Substantia nigra (tissue), 51 donors: ENCODE measurements at places on chromosomes 7 and 10.

- DNase-seq, result no peak
Measured at GRCh38 chr10:2326411-2326810, 589.1 kb upstream of the ADARB2 start.

- DNase-seq, result no peak
Measured at GRCh38 chr7:94160719-94161435, 156.7 kb upstream of the BET1 start.

DNA sequence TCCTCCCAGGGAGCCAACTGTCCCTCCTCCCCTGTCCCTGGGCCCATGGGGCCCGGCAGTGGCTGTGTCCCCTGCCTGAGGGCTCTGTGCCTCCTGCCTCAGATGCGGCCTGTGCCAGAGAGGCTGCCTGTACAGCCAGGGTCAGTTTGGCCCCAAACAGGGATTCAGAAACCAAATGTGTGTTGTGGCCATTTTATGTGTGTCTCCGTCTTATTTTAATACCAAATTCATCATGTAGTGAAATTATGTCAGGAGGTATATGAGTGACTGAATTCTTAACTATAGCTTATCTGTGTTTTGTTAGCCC, 114.8 kb downstream of the NT5C2 start:
- no peak for DNase-seq

DNA sequence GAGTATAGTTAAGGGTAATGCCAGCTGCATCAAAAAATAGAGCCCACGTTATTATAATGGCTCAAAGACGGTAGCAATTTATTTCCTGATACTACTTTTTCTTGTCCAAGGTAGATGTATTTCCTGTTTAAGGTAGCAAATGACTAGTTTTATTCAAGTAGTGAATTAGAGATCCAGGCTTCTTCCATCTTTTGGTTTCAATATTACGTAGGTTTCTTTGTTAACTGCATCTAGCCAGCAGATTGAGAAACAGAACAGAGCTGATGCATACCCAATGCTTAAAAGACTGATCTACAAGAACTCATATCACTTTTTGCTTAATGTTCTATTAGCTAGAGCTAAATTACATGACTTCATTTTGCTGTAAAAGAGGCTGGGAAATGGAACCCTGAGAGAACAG, 992.1 kb downstream of the NRG3 start:
- DNase-seq, result no peak

DNA sequence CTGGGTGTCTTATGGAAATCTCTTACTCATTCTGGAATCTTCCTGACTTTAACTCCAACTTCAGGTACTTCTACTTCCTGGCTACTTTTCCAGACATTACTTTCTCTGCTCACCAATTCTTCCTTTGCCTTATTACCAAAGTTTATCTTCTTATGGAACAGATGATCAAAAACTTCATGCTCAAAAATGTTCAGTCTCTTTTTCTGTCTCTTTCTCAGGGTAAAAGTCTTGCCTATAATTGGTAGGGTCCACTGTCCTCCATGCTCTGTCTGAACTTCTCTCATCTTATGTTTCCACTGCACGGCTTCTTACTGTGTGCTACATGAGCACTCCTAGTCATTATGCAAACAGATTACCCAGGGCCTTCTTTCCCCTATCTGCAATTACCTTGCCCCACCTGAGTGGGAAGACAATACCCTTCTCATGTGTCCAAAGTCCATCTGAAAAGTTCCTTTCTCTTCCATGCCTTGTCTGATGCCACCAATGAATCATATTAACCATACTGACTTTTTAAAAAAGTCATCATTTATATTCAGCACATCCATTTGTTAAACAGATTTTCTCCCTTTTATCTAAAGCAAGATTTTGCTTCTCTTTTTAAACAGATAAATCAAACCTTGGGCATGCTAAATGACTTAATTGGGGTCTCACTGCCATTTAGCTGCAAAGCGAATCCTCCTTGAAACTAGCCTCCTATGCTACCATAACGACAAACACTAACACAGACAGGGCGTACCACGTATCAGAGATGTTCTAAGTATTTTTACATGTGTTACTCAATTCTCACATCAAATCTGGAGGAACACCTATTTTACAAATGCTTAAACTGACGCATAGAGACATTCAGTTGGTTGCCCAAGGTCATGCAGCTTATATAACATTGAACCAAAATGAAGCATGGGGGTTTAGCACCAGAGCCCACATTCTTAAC, 48.8 kb downstream of the SEMA3C start:
- no peak for DNase-seq

DNA sequence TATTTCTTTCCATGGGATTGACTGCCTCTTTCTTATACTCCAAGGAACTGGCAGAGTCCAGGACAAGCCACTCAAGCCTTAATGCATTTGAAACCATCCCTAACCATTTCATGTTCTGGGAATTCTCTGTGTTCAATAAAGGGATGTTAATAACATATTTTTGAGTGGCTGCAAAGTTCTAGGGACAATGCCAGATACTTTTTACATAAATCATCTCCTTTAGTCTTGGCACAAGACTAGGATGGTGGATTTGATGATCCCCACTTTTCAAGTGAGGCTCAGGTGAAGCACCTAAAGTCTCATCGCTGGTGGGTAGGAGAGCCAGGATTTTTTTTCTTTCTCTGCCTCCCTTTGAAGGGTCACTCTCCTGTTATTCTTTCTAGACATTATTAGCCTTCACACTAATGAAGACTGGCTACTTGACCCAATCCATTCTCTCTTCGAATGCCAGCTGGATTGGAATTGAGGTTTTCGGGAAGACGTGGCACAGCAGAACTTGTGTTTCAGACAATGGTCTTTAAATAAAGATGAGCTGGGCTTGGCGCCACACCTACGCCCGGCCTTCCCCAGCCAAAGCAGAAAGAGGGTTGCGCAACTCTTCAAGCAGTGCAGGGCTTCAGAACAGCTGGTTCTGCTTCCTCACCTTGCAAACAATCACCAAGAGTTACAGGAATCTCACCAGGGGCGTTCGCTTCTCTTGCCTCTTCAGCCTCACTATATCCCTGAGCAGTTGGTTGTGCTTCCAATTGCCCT, 73.8 kb upstream of the BMPER start:
- DNase-seq, result no peak

- DNase-seq, result no peak
Measured at GRCh38 chr7:30422922-30423321, 55.7 kb downstream of the NOD1 start.

DNA sequence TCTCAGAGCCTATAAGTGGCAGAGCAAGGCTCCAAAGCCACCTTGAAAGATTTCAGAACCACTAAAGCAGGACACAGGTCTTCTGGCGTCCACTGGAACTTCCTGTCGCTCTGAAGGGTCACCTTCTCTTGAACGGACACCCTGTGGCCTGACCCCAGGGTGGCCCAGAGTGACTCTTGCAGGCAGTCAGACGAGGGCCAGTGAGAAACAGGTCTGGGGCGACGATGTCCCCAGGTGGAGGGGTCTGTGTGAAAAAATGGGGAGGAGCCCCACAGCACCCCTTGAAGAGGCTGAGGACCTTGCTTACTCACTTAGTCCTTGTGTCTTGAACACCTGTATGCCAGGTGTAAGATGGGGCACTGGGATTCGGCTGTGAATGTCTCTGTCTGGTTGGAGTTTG, 946 bp upstream of the RASGEF1A start:
- DNase-seq, result no peak

GRCh38 chr10:34029455-34029854, 695.0 kb upstream of the NRP1 start:
- no peak for DNase-seq

DNA sequence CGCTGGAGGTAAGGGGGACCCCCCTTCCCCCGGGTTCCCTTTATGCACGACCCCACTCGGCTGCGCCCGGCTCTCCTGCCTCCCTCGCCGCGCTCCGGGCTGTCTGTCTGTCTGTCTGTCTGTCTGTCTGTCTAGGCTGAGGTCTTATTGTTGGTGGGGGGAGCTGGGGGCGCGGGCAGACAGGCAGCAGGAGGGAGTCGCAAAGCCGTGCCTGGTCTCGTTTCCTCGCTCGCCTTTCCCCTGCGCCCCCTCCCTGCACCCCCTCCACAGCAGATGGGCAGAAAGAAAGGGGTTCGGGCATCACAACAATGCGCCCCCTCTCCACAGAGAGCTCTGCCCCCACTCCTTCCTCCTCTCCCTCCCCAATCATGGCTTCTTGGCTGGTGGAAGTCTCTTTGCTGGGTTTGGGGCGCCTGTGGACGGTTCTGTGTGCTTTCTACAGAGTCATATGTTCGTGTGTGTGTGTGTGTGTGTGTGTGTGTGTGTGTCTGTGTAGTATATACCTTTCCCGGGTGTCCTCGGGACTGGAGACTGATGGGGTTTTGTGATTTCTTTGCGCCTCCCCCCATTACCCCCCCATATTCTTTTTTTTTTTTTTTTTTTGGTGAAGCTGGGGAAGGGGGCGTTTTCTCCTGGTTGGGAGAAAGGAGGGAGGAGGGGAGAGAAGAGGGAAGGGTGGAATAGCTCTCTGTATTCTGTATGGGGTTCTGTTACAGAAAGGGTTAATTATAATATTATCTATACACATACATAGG, 1.9 kb downstream of the AUTS2 start:
- no peak for DNase-seq

DNA sequence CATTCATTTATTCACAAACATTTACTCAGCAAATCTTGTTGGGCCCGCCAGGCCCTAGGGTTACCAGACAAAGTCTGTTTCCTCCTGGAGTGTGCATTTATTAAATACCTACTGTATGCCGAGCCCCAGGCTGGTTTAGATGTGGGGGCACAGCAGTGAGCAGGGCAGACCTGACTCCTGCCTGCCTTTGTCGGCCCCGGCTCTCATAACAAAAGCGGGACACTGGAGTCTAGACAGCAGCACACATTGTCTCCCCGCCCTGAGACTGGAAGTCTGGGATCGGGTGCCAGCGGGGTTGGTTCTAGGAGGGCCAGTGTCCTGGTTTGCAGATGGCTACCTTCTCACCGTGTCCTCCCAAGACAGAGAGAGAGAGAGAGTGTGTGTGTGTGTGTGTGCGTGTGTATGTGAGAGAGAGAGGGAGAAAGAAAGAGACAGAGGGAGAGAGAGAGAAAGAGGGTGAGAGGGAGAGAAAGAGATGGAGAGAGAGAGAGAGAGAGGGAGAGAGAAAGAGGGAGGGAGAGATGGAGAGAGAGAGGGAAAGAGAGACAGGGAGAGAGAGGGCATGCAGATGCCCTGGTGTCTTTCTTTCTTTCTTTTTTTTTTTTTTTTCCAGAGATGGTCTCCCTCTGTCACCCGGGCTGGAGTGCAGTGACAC, 25.9 kb downstream of the ELFN1 start:
- no peak for DNase-seq

GRCh38 chr10:78194539-78195402, 161.1 kb downstream of the RPS24 start:
- no peak for DNase-seq

DNA sequence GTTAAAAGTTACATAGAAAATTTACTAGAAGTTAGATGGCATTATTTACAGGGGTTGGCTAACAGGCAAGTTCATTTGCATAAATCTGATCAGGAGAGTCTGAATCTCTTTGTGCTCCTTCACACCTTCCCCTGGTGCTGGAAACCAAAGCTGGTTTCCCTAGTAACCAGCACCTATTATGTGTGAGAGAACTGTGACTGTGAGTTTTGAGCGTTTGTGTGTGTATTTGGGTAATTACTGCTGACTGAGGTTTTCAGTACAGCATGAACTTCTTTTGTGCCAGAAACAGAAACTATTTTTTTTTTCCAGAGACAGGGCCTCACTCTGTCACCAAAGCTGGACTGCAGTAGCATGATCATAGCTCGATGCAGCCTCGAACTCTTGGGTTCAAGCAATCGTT, 10.3 kb upstream of the IFIT1B start:
- DNase-seq, result no peak

DNA sequence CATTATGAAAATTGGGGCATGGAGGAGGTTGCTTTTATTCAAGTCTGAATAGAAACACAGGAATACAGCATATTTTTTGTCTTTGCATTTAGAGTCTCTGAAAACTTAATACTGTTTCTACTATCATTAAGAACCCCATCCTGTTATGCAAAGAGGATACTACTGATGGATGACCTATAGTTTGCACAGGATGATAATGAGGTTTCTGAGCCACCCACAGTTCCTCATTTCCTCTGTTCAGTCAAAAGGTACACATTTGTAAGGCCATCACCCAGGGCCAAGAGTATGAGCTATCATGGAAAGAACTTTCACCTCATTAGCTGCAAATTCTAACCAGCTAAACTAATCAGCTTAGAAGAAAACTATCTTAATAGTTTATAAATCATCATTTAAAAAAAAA, 213.0 kb upstream of the CHRM2 start:
- no peak for DNase-seq

DNA sequence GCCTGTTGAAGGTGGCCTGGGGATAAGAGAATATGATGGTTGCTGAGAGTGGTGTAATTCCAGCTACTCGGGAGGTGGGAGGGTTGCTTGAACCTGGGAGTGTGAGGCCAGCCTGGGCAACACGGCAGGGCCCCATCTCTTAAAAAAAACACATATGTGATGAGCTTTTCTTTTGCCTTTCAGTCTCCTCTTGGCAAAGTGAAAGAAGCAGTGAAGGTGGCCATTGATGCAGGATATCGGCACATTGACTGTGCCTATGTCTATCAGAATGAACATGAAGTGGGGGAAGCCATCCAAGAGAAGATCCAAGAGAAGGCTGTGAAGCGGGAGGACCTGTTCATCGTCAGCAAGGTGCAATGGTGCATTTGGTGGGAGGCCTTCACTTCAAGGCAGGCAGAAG, 3.1 kb downstream of the AKR1B10 start:
- DNase-seq, result no peak

DNA sequence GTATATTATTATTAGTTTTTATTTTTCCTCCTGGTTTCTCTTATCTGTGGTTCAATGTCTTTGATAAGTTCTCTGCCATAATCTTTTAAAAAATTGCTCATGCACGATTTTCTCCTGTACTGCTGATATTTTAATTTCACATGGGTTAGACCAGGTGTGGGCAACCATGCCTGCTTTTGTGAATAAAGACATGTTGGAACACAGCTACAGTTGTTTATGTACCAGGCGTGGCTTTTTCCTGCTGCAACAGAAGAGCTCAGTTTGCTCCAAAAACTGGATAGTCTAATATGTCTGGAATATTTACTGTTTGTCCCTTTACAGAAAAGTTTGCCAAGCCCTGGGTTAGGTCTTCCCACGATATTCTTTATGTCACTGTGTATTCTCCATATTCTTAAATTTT, 105.2 kb downstream of the VWC2 start:
- no peak for DNase-seq

DNA sequence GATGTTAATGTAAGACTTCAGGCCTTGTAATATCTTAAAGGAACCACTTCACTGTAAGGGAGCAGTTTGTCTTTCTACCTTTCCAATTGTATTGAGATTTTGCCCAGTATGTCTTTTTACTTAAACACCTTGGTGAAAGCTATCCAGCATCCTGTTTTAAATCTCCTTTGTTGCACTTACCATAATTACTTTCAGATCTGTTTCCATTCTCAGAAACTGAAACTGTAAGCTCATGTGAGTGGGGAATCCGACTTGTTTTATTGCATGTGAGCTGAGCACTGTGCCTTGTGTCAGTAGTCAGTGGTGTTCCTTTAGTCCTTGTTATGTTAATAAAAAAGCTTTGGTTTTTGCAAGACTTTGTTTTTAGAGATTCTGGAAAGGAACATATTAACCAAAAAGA, 42.2 kb downstream of the BMPR1A start:
- no peak for DNase-seq

GRCh38 chr10:69745698-69746097, 56.0 kb upstream of the COL13A1 start:
- no peak for DNase-seq

GRCh38 chr7:150857276-150858055, 5.1 kb downstream of the AOC1 start:
- no peak for DNase-seq
